ENCODE measurements at places on chromosomes 12 and 14.
A peak's percentile ranks its signal among the peaks of the same experiment; 100 is the strongest.

- DNase-seq = no peak
These were observed 462 bp downstream of the SRP54 start for GRCh38 chr14:34983148-34983760.

- DNase-seq = no peak
These were observed 22.7 kb upstream of the PPP2R5C start for GRCh38 chr14:101738703-101739320.

GRCh38 chr12:131192951-131193350 is 239.2 kb downstream of the ADGRD1 start:
- DNase-seq = peak; percentile 26

GRCh38 chr12:46725332-46725731 is 100.5 kb downstream of the SLC38A4 start:
- no peak for DNase-seq

DNA sequence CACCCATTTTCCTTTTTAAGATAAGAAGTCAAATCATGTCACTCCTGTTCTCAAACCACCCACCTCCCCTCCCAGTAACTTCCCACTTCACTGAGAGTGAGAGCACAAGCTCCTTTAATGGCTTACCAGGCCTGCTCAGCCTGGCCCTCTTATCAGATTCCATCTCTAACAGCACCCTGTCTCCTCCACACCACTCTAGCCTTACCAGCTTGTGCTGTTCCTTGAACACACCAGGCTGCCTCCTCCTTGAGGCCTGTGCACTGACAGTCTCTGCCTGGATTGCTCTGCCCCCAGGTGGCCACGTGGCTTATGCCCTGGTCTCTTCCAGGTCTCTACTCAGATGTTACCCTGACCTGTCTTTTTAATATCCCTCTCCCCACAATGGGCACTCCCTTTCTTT is 40.1 kb upstream of the EVL start:
- DNase-seq = no peak

Data from left lobe of liver (tissue), 2 donors.